Nephron progenitor cell (in vitro differentiated cells): ENCODE measurements at places on chromosomes 2 and 18.

GRCh38 chr2:241892299-241893137, 23.0 kb downstream of the RTP5 start:
- DNase-seq: no peak

DNA sequence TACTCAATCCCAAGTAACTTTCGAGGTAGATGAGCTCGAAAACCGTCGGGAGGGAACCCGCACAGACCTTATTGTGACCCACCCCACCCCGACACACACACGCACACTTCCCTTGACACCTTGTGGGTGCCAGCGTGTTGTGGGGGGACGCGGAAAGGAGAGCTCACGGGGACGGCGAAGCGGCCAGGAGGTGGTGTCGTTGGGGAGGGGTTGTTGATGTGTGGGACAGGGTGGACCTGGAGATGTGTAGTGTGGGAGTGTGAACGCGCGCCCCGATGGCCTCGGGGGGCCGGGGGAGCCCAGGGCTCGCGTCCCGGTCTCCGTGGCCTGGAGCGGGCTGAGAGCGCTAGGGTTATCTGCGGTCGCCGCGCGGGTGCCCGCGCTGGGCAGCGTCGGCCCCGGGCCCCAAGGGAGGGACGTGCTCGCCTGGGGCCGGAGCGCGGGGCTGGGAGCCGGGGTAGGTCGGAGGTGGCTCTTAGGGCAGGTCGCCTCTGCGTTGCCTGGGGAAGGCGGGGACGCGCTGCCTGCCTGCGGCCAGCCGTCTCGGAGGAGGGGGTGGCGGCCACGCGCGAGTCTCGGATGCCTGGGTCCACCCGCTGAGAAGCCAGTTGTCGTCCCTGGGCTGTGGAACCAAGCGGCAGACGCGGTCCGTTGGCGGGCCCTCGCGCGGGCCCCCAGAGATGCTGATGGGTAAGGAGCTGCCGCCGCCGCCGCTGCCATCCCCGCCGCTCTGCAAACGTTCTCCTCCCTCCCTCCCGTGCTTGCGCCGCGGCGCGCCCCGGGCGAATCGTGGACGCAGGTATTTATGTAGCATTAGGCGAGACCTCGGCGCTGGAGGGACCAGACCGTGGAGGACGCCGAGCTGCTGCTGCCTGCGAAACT, 1.6 kb downstream of the KLHL29 start:
- peak; percentile 67 for DNase-seq

DNA sequence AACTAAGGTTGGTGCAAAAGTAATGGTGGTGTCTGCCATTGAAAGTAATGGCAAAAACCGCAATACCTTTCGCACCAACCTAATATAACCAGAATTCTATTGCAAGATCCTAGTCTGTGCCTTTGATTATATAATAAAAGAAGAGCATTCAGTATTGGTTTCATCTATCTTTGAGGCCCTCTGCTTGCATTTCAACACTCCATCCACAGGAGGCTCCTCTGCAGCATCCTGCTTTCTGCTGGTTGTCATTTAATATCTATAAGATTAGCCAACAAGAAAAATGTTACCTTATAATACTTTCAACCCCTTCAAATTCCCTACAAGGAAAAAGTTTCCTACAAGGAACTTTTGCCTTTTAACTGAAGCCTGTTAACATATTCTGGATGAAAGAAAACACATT, 139.2 kb downstream of the CDCA7 start:
- no peak for DNase-seq

DNA sequence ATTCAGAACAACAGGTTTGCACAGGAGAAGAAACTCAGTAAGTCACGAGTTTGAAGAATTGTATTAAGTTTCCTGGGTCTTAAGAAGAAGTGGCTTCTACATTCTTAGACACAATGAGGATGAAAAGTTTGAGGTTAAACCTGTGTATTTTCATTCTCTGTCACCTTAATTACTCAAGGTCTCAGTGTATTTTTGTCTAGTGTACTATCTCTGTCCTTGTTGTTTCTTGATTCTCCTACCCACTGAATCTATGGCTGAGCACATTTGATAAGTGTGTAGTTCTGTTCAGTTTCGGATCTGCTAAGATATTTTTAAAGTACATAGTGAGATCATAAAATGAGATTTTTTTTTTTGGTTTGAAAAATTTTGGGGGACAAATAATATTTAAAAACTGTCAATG, 460.7 kb downstream of the NRXN1 start:
- DNase-seq: no peak

- DNase-seq: no peak
These were observed 2.0 kb downstream of the CNNM4 start for GRCh38 chr2:96762529-96763311.

DNA sequence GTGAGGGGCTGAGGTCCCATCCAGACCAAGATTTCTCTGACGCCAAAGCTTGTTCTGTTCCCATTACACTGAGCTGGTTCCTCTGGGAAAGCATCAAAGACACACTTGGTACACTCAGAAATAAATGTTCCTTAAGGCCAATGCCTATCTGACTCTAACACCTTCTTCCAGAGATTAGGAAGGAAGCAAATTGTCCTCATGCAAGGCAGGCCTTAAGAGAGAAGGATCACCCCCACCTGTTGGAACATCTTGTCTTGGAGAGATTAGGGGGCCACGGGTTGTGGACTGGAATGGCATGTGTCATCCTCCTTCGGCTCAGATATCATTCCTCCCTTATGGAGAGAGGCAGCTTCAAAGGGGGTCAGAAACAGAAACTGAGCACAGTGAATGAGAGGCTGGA, 100.2 kb downstream of the ANKRD44 start:
- no peak for DNase-seq

- no peak for DNase-seq
These were observed 25.6 kb downstream of the CYB5A start for GRCh38 chr18:74266161-74266560.

DNA sequence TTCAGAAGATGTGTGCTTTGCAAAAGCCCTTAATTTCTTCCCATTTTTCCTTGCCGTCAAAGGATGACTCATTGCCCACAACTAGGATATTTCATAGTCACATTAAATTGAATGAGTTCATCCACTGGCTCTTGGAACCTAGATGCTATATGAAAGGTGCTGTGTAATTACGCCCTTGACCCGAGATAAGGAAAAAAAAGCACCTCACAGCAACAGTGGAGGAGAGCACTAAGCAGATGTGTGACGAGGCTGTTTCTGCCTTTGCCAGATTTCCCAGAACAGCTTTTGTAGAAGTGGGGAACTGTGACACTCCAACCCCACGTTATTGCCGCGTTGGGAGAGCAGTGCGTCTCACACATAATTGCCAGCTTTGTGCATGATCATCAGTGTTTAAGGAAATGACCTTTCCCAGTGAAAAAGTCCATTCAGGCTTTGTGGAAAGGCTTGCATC, 33.3 kb upstream of the TMEM87B start:
- no peak for DNase-seq

GRCh38 chr2:177270531-177270930, 6.0 kb upstream of the NFE2L2 start:
- no peak for DNase-seq

DNA sequence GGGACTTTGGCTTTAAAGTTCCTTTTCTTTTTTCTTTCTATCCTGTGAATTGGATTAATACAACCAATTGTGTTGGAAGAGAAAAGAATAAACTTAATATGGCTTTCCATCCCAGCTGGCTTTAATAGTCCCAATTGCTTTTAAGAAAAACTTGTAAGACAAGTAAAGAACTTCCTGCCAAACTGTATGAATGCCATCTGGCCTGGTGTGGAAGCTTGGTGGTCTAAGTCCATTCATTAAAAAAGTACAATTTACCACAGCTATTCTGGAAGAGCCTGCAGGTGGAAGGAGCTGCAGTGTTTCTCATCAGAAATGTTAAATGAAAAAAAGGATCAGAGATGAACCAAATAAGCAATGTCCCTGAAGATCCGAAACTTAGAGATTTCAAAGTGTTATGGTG, 103.9 kb downstream of the KLHL14 start:
- DNase-seq: no peak

- DNase-seq: no peak
These were observed 14.8 kb upstream of the BBS5 start for GRCh38 chr2:169464466-169464865.

GRCh38 chr18:67733088-67733487, 216.6 kb upstream of the DSEL start:
- DNase-seq: no peak

DNA sequence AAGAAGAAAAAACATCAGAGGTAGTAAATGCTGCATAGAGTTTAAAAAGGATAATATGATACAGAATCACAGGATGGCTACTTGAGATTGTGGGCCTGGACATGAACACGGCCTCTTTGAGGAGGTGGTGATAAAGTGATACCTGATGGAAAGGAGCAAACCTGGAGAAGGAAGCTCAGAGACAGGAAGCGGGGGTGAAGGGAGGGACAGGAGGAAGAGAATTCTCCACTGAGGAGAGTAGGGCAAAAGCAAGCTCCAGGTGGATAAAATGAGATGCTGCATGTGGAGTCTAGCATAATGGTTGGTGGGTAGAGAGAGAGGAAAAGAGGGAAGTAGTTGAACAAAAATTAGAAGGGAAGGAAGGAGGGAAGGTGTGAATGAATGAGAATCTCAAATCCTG, 77.0 kb upstream of the GALNT3 start:
- no peak for DNase-seq

DNA sequence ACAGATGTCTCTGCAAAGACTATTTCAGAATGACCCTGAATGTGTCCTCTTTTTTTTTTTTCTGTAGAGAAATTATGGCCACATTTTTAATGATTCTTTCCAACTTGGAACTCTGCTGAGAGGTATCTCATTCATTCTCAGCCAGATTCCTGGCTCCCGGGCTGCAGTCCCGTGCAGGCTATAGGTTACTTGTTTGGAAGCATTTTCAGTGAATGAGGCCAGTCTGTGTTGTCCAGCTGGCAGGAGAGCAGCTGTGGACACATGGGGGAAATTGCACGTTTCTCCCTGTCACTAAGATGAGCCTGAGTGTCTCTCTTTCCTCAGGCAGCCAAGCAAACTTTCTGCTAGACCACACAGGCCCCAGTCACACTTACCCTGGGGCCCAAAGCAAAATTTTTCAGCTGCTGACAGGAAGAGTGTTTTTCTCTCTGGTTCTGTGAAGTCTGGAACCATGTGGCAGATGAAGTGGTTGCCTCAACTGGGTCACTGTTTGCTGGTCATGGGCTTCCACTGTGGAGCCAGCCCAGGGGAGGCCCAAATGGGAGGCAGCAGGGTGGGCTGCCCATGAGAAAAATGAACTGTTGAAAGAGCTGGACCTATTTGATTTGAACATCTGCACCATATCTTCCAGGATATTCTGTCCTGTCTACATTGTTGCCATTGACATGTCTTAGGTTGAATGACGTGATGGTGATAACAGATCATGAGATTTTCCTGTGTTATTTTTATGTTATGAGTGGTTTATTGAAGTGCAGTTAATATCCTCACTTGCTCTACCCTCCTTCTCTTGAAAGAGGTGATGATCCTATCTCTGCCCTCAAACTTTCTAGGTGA, 431.2 kb downstream of the LPIN1 start:
- DNase-seq: no peak

DNA sequence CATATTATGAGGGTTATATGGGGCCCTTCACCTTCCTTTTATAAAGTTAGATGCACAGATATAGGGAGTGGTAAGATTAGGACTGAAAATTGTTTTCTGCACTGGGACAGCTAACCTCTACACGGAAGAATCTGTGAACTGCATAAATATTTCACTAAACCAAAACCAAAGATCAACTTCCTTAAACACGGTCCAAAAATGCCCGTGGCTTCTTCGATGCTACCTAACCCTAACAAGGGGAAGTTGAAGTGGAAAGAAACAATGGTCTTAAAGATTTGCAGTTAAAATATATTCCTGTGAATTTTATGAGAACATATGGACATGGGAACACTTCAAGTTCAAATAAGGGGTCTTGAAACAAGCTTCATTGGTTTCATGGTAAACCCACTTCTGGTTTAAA, 33.3 kb upstream of the PAX3 start:
- DNase-seq: no peak

GRCh38 chr2:216281876-216282275, 90.4 kb downstream of the MARCHF4 start:
- no peak for DNase-seq

GRCh38 chr18:13513481-13513880, 212.9 kb downstream of the FAM210A start:
- no peak for DNase-seq

DNA sequence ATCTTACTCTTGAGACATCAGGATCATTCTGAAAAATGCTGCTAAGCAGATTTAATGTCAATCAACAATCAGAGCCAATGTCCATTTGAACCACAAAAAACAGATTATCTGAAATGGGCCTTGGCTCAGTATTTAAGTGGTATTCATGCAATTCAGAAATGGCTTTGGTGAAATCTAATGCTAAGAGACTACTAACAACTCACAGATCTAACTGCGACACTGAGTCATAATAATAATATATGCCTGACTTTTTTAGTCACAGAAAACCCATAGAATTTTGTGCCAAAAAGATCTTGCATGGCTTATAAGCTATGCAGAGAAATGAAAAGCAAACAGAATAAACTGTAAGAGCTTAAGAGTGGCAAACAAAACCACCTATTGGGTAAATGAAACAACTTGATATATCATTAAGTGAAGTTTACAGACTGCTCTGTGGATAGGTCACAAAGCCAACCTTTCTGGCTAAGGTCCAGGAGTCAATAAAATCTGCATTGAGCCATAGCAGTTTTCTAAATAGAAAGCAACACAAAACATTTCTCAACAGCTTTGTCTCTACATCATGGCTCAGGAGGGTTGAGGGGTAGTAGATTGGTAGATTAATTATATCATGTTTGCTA, 234.3 kb downstream of the LRATD1 start:
- no peak for DNase-seq

- DNase-seq: peak; percentile 45
These were observed 7.6 kb upstream of the ONECUT2 start for GRCh38 chr18:57427429-57428201.

DNA sequence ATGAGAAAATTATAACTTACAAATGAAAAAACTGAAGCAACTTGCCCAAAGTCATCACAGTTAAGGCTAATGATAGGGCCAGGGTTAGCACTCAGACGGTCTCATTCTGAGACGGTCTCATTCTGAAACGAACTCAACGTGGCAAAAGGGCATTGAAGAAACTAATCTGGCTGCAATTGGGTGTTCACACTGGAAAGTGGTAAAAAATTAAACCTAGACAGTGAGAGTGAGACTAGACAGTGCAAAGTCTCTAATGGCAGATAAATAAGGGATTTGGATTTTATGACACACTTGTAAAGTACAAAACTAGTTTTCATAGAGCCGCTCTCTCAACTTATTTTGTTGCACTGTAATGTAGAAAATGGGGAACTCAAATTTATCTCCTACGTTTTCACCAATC, 9.2 kb downstream of the LRPPRC start:
- DNase-seq: no peak
